ENCODE measurements at places on chromosomes 13 and 19.

GRCh38 chr19:36009220-36009619, 607 bp upstream of the SYNE4 start:
- no peak for DNase-seq

GRCh38 chr13:102779436-102780159, 6.0 kb upstream of the TEX30 start:
- no peak for DNase-seq

DNA sequence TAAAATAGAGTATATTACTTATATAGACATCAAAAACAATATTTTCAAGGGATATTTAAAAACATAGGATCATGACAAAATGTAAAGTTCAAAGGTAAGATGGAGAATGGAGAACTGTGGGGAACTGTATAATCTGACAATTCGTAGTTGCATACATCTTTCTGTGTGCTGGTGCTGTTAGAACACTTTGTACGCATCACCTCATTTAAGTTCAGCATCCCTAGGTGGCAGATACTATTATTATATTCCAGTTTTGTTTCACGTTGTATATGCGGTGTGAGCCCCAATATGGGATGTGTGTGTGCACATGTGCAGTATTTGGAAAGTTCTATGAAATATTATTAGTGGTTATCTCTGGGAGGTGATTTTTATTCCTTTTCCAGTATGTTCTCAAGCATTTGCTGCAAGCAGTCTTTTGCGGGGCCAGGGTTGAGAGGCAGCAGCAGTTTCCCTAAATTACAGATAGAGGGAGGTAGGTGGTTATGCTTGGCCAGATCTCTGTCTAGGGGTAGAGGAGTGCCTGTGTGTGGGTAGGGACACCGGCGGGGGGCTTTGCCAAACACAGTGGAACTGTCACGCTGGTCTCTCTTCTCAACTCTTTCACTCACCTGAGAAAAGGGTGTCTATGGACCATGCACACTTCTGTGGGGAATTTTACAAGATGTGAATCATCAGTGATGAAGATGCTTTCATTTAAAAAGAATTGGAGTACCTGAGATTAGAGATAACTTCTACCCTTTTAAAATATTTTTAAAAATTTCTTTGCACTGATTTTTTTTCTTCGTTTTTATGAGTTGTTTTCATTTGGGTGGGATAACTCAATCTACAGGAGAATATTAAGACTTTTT, 55.6 kb upstream of the ALOX5AP start:
- DNase-seq, result no peak

DNA sequence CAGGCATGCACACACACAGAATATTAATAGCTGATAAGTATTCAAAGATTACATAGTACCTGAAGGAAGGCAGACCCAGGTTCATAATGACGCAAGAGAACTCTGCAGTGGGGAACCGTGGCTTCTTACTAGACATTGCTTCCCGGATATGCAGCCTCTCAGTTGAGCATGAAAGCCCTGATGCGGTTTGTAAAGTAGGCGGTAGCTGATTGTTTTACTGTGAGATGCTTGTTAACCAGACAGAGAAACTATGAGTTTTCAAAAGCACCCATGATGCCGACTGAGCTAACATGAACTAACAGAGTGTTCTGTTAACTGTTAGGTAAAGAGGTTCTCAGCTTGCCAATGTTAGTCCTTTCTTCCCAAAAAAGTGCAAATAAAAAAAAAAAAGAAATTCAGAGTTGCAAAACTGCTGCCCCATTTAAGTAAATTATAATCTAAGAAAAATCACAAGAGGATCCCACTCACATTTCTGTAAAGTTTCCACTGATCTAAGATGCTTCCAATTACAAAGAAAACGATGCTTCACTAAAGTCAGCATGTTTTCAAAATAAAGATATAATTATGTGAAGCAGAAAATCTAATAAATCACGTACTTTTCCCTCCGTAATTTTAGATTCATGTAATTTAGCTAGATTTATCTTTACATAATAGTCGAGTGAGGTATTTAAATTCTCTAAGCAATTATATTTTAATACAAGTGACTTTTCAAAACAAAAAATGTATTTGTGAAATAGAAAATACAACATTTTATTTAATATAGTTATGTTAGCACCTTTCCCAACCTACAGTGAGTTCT, 2.2 kb downstream of the FLT1 start:
- DNase-seq, result no peak

DNA sequence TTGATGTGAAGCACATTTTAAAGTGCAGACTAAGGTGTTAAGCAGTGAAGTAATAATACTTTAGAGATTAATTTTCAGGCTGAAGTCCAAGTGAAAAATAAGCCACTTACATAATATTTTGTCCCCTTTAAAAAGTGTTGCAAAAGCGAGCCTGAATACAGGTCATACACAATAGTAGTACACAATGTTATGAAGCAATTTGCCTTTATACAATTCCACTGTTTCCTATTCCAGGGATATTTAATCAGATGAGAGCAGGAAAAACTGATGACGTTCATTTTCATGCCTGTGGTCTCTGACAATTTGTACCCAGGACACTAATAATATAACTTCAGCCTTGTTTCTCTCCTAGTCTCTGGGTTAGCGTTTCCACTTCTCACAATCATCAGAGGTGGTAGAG, 916.7 kb downstream of the PCDH9 start:
- DNase-seq, result no peak

DNA sequence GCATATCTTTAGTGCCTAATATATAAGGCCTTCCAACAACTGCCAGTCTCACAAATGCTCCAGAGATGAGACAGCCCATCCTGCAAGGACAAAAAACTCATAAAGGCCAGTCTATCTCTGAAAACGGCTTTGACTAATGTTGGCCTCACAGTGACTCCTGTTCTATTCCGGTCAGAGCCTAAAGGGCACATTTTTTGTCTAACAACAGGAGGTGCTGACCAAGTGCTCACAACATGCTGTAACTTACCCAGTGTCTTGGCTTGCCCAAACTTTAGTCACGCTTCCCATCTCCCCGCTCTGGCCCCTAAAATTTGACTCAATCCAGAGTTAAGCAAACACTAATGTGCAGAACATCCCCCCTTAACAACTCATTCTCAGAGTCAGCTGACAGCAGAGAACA, 1411.2 kb upstream of the MIR17HG start:
- DNase-seq, result no peak

DNA sequence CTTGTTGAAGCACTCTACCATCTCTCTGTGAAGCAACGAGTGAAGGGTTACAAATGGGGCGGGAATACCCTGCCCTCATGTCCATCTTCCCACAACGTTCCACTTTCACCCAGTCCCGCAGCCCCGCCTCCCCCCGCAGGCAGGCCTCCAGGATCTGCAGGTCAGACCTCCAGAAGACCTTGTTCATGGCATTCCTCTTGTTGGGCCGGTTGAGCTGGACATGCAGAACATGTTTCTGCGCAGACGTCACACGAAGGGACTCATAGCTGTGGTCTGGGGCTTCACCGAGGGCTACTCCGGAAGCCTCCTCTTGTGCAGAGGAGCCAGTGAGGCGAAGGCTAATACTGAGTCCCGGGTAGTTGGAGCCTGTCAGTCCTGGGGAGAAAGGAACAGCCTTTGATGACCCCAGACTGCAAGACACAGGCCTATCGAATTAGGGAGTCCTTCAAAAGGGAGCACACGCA, 420 bp downstream of the ECH1 start:
- DNase-seq, result peak; percentile 67

GRCh38 chr19:10756371-10756770, 38.5 kb downstream of the DNM2 start:
- DNase-seq, result no peak

- DNase-seq, result no peak
Observed at GRCh38 chr13:95193509-95194230, 107.6 kb downstream of the ABCC4 start.

DNA sequence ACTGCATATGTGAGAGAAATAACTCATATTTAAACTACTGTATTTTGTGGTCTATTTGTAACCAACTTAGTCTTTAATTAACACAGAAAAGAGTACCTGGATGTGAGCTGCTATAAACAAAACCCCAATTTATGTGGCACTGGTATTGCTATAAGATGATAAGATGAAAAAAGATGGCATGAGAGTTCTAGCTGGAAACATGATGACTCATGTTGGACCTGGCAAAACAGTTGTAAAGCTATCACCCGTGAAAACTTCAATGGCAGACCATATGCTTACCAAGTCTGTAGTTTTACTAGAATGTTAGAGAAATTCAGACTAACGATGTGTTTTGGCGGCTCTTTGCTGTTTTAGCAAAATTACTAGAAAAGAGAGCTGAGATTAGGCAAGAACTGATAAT, 69.6 kb upstream of the PCDH9 start:
- no peak for DNase-seq

Data from HS-5 (cell line).